ENCODE measurements at places on chromosomes 4 and X.

DNA sequence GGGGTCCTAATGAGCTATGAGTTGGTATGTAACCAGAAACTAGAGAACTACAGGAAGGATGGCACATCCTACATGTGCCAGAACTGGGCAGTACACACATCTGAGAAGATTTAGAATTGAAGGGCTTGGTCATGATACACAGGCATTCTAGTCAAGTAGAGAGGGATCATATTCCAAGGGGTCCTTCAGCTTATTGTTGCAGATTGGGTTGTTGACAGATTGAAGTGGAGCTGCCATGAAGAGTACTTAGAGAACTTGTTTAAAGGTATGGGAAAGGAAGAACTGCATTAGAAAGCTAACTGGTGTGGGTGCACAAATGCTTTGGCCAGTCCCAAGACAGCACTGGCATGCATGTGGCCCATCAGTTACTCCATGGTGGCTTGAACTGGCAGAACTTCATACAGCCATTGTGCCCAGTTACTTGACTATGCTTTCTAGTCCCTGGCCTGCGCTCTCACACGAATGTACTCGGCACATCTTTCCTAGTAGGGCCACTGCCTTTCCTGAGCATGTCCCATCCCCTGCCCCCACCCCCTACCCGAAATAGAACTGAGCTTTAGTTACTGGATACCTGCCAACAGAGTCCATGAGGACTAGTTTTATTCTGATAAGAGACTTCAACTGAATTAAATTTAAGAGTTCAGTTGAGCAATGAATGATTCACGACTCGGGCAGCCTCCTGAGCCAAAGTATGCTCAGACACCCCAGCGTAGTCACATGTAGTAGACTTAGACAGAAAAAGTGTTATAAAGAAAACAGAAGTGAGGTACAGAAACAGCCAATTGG is 64.0 kb downstream of the CCNG2 start:
- DNase-seq = no peak

GRCh38 chrX:39251995-39252394 is 450.7 kb downstream of the MID1IP1 start:
- no peak for DNase-seq

DNA sequence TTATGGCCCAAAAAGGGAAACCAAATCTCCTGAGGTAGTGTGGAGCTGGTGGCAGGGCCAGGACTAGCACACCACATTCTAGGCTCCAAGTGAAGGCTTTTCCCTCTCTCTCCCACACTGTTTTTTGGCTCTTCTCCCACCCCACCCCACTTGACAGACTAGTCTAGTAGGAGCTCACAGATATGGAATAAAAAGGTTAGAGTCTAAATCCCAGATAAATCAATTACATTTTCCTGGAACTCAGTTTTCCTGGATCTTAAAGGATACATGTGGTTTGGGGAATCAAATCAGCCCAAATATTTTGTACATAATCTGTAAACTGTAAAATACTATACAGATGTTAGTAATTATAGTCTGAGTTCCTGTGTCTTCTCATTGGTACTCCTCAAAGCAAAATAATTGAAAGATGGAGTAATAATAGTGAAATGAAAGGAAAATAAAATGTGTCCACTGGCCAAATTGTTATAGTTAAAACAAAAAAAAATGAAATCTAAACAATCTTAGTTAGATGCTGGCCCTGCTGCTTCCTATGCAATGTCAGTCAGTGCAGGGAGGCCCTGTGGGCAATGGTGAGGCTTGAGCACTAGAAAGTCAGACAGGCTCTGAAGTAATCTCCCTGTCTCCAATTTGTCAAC is 370.4 kb upstream of the CPEB2 start:
- DNase-seq = no peak

GRCh38 chr4:41141900-41142299 is 72.4 kb downstream of the APBB2 start:
- DNase-seq = no peak

DNA sequence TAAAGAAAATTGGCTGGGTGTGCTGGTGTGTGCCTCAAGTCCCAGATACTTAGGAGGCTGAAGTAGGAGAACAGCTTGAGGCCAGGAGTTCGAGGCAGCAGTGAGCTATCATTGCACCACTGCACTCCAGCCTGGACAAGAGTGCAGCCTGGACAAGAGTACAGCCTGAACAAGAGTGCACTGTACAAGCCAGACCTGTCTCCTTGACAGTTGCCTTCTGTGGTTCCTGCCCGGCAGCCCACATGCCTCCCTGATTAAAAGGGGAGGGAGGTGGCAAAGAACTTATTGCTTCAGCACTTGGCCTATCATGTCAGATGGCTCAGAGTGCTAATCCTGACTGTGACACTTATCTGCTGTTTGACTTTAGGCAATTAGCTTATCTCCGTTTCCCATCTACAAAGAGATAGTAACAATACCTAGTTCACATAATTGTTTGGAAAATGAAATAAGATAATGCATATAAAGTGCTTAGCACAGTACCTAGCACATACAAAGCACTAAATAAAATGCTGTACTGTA is 249.1 kb downstream of the DCLK2 start:
- DNase-seq = no peak

- DNase-seq = no peak
Measured at GRCh38 chr4:106981431-106981830, 54.7 kb downstream of the DKK2 start.

DNA sequence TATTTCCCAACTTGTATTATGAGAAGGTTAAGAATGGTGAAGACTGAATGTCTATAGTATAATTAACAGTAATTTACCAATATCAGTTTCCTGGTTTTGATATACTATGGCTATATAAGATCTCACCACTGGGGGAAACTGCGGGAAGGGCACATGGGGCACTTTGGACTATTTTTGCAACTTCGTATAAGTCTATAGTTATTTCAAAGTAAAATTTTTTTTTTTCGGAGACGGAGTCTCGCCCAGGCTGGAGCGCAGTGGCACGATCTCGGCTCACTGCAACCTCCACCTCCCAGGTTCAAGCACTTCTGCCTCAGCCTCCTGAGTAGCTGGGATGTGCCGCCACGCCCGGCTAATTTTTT is 46.1 kb downstream of the CXorf58 start:
- no peak for DNase-seq

- DNase-seq = no peak
Measured at GRCh38 chrX:101430457-101431078, 22.5 kb downstream of the HNRNPH2 start.

Measured in inflammatory macrophage treated with lipopolysaccharide for 1 hour (primary cell).